Kidney tubule cell (primary cell): ENCODE measurements at places on chromosomes 5 and 9.

DNA sequence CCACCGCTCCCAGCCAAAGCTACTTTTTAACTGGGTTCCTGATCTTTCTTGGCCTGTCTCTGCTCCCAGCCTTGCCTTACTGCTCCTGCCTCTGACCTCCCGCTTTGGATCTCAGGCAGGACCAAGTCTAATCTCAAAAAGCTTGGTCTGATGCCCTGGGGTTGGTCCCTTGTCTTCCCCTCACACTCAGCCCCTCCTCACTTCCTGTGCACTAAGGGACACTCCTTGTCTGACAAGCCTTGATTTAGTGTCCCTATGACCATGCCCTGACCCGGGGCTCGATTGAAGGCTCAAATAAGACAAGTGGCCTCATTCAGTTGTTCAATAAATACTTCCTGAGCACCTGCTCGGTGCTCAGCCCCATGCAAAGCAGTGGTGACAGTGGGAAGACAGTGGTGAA is 3.7 kb upstream of the GTF3C5 start:
- DNase-seq: no peak

- DNase-seq: no peak
These were observed 56.5 kb downstream of the PDE4D start for GRCh38 chr5:59837071-59837470.

DNA sequence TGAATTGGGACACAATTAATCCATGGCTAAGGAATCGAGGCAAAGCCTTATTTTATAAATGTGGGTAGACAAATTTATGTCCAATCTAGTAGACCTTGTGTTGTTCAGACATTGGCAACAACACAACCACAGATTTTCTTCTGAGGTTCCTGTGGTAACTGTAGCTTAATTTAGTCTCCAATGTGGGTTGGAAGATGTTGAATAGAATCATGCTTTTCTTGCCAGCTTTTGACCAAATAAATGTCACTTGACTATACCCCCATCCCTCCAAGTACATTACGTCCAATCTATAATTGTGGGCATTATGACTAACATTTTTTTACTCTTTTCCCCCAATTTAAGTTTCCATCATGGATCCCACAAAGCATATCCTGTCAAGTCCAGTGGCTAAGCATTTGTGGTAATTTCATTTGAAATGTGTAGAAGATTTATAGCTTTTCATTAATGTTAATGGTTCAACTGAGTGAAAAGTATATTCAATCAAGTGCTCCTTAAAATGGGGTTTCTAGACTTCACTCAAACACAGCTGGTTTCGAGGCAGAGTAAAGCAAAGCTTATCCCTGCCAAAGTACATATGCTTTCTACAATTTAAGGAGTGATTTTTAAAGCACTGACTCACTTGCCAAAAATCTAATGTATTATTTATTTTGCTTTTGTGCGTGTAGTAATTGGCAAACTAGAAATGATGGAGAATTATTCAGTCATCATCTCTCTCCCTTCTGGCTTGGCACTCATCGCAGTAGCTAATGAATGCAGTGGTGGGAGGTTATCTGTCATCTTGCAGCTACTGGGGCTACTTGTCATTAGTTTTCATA is 141.8 kb downstream of the FAM174A start:
- no peak for DNase-seq

DNA sequence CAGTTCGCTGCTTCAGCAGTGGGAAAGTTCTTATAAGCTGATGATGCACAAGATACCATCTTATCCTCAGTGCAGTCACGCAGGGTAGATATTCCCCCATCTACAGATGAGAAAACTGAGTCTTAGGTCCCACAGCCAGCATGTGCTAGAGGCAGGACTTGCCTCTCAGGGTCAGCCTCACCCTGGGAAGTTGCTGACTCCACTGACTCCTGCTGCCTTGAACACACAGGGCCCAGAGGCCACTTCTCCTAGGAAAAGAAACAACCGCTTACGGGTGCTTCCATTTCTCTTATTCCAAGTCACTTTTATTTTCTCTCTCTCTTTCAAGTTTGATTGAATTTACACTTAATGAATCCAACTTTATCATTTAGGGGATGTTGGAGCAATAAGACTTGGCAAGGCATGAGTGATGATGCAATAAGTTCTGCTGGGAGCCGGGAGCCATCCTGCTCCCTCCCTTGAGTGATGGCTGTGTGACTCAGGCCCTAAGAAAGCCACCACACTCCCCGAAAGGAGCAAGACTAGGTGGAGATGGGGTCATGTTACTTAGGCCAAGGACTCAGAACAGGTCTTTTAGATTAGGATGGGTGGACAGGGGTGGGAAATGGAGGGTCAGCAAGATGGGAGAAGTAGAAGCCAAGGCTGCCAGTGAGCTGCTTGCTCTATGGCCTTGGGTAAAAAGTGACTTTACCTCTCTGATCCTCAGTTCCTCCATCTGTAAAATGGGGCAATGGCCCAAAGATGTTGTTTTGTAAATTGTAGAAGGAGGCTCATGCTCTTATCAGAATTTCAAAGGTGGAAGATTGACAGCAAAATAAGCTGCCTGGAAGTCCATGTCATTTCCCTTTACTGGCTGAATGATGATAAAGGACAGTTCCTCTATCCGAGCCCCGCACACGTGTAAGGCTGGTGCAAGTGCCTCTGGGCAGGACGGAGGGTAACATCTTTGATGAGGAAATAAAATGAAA is 67.4 kb upstream of the ZNF618 start:
- peak; percentile 70 for DNase-seq

- no peak for DNase-seq
These were observed 15.1 kb downstream of the AK3 start for GRCh38 chr9:4725706-4726442.

GRCh38 chr5:42930934-42931333 is 109.2 kb downstream of the ANXA2R start:
- no peak for DNase-seq

- peak; percentile 80 for DNase-seq
These were observed 46.2 kb upstream of the FABP6 start for GRCh38 chr5:160183075-160183474.

GRCh38 chr5:154618696-154619095 is 136.5 kb upstream of the LARP1 start:
- DNase-seq: peak; percentile 61

GRCh38 chr9:92004045-92004392 is 54.0 kb upstream of the ROR2 start:
- no peak for DNase-seq

- DNase-seq: peak; percentile 22
These were observed 51.8 kb downstream of the WDR36 start for GRCh38 chr5:111143910-111144309.

DNA sequence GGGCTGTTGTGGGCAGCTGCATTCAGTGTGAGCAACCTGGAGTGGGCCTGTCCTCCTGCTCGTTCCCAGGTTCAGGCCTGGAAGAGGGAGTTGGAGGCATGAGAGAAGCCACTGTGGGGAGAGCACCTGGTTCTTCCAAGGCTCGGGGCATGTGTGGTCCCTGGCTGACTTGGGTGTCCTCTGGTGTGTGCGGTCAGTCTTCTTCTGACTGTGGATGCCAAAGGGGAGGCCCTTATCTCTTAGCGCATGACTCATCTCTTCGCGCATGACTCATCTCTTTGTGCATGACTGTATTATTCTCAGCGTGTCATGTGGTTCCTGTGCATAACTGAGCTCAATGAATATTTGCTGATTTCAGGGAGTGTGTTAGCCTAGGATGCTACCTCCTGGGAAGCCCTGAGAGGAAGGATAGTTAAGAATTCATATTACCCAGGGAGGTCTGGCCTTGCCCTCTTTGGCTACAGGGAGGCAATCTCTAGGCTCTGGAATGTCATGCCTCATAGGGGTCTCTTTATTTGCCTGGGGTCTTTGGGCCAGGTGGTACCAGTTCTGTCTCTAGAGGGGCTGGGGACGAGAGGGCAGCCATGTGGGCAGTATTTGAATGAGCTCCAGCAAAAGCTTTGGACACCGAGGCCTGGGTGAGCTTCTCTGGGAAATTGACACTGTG is 188.7 kb downstream of the HSPA4 start:
- DNase-seq: peak; percentile 92

GRCh38 chr5:73238873-73239272 is 65.9 kb downstream of the TMEM174 start:
- no peak for DNase-seq
